NCI-H1436 (cell line): ENCODE measurements at places on chromosomes 7 and 10.

DNA sequence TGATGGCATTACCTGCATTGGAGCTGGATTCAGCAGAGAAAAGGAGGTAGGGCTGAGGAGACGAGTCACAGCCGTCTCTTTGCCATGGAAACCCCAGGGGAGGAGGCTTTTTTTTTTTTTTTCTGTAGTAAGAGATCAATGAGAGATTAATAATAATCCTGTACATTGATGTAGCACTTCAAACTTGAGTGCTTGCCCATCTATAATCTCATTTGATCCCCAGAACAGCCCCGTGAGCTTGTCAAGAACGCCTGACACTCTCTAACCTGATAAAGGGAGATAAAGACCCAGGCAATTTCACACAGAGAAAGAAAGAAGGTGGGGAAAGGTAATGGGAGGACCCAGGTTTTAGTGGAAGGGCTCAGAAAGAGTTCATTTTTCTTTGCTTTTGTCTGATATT, 195.2 kb upstream of the FOXK1 start:
- no peak for DNase-seq

DNA sequence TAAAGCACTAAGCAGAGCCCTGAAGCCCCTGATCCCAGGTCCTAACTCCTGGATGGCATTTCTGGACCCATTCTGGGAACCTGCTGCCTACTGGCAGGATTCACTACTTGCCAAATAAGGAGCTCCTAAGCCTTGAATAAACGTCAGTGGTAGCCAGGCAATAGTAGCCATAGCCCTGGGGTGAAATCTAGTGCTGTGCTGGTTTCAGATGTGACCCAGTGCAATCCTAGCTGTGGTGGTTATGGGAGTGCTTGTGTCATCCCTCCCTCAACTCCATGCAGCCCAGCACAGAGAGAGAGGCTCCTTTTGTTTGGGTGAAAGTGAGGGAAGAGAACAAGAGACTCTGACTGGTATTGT, 43.7 kb downstream of the PCLO start:
- no peak for DNase-seq

DNA sequence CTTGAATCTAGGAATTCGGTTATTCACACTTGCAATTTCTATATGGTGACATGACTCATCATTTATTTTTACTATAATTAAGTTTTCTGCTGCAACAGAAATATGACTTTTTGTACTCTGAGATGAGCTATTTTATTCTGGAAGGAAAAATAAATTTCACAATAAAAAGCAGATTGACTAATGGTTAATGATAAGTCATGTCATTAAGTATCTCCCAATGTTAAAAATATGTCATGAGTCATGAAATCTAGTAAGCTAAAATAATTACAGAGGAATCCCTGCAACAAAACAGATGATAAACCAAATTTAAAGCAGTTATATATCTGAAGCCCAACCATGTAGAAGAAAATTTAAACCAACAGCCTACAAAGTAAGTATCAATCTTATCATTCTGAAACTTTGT, 149.2 kb downstream of the CACNA2D1 start:
- DNase-seq: no peak

- DNase-seq: no peak
These were observed 128.4 kb downstream of the PAXIP1 start for GRCh38 chr7:154874409-154875113.

- no peak for DNase-seq
These were observed 832 bp downstream of the PDLIM1 start for GRCh38 chr10:95289921-95290421.

DNA sequence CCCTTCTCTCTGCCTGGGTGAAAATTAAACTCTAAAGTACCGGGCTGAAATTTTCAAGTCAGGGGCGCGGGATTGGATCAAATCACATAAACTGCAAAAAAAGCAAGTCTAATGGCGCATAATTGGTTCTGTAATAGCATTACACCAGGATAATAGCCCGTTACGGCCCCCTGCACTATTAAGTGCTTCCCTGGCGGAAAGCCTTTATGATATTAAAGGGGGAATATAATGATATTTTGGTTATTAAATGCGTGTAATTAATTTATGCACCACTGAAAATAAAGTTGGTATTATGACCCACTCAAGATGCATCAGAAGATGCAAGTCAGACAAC, 744 bp upstream of the DRGX start:
- no peak for DNase-seq

DNA sequence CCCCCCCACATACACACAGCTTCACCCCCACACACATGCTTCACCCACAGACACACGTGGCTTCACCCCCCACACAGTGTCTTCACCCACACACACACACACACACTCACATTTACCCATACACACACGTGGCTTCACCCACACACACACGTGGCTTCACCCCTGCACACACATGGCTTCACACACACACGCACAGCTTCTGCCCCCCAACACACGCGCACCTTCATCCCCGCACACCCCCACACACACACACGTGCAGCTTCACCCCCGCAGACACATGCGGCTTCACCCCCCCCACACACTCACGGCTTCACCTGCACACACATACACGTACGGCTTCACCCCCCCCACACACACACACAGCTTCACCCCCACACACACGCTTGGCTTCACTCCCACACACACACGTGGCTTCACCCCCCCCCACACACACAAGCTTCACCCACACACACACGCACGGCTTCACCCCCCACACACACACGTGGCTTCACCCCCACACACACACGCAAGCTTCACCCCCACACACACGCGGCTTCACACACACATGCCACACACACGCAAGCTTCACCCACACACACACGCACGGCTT, 82.4 kb downstream of the NKX6-2 start:
- no peak for DNase-seq

DNA sequence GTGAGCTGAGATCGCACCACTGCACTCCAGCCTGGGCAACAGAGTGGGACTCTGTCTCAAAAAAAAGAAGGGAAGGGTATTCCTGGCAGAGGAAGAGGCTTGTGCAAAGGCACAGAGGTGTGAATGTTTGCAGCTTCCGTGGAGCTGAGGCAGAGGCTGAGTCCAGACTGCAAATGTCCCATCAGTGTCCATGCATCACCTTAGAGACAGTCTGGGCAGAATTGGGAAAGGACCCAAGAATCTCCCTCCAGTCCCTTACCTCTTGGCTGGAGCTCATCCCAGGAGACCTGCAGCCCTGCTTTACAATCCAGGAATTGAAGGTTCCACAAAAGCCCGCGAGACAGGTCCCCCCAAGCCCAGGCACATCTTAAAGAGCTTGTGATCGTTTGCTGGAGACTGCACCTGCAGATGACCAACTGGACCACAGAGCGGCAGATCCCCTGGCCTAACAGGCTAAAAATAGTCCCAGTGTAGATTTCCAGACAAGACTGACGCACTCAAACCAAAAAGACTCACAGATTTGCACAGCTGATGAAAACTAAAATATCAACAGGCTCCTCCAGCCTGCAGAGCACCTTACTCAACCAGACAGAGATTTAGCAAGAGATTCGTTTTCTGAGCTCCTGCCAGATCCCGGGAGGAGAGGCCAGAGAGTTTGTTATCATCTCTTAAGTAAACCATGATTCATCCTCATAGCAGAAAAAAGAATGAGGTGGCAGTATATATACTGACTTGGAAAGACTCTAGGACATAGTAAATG, 22.9 kb upstream of the NANOS1 start:
- DNase-seq: no peak
